Neural crest cell (in vitro differentiated cells): ENCODE measurements at places on chromosomes 12 and 14. TPM values are rescaled to one million over a fixed set of nuclear protein-coding genes. Genes with fewer than 3 reads are reported as not detected.
A peak's percentile ranks its signal among the peaks of the same experiment; 100 is the strongest.

KLRF1 gene
- not detected in 2 replicates for total RNA-seq

ZC2HC1C gene
- total RNA-seq, result 1.3 and 1.9 TPM in 2 replicates

ZDHHC22 gene
- total RNA-seq, result 5.6 and 5.9 TPM in 2 replicates

PPP2R3C gene
- 55.4 TPM in 2 replicates for total RNA-seq

GPRC5D gene
- not detected in 2 replicates for total RNA-seq

OR4E2 gene
- not detected in 2 replicates for total RNA-seq

C1S gene
- total RNA-seq, result 2.2 and 3.6 TPM in 2 replicates

CLEC1B gene
- not detected in 2 replicates for total RNA-seq

GLI1 gene
- 0.58 and 1.3 TPM in 2 replicates for total RNA-seq

DNA sequence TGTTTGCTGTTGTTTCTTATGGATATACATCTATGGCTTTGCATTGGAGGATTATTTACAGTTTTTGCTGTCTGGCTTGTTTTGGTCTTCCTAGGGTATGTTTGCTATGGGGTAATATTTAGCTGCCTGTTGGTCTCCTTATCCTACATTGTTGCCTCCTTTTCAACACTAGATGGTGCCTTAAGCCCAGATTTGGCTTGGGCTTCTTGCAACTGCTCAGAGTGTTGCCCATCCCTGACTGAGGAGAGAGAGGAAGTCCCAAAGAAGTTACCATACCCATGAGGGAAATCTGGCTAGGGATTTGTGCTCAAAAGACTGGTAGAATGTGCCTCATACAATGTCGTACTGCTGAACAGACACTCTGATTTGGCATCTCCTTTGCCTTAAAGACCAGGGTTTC is 94.6 kb upstream of the MUCL1 start:
- DNase-seq, result peak; percentile 5

DNA sequence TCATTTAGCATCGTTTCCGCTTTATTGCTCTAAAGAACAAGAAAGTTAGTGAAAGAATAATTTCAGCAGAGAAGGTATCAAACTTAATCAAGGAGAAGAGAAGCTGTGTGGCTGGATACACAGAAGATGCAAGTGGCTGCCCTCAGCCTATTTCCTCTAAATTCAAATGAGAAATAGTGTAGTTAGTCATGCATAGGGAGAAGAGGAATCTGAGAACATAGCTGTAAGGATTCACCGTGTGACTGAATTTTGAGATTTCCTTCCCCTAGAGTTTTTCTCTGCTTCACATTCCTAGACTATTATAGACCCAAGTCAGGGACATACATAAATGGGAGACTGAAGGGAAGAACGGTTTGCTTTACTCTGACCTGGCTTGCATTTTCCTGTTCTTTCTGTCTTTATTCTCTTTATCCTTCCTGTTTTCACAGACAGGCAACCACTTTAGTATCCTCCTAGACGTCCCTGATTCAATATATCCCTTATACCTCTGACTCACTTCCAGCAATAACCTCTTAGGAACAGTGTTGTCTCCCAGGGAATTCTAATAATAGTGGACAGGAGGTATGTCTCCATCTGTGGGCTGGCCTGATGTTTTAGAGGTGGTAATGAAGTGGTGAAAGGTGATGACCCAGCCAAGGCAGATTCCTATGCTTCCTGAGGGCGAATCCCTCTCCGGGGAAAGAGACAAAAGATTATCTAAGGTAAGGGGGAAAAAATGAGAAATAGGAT is 7.0 kb downstream of the RNASE10 start:
- no peak for DNase-seq

- no peak for DNase-seq
Measured at GRCh38 chr14:26856876-26857518, 259.2 kb upstream of the NOVA1 start.

DNA sequence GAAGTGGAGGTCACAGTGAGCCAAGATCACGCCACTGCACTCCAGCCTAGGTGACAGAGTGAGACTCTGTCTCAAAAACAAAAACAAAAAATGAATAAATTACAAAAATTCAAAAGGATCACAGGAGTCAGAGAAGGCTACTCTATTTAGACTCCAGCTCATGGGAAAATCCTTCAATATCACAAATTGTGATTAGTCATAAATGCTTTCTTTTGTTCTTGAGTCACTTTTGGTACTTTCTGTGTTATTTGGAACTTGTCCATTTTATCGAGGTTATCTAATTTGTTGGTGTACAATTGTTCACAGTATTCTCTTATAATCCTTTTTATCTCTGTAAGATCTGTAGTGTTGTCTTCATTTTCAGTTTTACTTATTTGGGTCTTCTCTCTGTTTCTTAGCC is 18.9 kb downstream of the ALDH2 start:
- no peak for DNase-seq

DNA sequence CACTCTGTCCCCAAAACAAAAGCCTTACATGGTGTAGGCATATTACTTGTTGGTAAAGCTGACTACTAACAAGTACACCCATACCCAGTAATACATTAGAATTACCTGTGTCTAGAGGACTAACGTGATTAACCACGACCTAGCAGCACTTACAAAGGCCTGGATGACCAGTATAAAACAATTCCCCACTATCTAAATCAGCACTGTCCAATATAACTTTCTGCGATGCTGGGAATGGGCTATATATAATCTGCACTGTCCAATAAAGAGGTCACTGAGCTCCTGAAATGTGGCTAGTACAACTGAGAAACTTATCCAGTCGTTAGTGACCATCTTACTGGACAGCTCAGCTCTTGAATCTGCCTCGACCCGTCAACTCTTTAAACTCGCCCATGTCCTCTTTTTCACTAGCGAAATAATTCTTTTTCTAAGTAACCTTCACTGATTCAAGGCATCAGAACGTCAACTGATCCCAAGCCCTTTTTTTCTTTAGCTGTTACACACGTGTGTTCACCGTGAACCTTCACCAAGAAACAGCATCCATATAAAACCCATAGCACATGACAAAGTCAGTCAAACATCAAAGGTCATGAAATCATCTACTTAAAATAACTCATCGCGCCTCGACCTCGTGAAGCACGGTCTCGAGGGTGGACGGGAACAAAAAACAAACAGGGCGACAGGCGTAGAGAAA is 905 bp upstream of the CIPC start:
- no peak for DNase-seq

GRCh38 chr14:69317102-69317755 is 57.3 kb downstream of the GALNT16 start:
- DNase-seq, result no peak

GRCh38 chr14:77105145-77105939 is 7.3 kb downstream of the CIPC start:
- DNase-seq, result no peak

DNA sequence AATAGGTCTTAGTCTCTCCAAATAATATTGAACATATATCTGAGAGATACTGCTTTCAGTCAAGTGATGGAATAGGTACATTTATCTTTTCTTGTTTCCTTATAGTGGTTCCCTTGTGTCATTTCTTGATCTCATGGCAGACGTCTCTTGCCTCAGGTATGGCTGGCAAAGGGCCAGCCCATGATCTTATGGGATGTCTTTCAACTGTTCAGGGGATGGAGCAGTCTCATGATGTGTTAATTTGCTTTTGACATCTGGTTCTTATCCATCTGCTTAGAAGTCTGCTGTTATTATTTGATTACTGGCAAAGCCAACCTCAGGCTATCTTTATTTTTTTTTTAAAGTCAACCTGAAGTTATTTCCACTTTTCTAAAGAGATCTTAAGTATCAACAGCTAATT is 262.9 kb downstream of the TMEM117 start:
- no peak for DNase-seq

DNA sequence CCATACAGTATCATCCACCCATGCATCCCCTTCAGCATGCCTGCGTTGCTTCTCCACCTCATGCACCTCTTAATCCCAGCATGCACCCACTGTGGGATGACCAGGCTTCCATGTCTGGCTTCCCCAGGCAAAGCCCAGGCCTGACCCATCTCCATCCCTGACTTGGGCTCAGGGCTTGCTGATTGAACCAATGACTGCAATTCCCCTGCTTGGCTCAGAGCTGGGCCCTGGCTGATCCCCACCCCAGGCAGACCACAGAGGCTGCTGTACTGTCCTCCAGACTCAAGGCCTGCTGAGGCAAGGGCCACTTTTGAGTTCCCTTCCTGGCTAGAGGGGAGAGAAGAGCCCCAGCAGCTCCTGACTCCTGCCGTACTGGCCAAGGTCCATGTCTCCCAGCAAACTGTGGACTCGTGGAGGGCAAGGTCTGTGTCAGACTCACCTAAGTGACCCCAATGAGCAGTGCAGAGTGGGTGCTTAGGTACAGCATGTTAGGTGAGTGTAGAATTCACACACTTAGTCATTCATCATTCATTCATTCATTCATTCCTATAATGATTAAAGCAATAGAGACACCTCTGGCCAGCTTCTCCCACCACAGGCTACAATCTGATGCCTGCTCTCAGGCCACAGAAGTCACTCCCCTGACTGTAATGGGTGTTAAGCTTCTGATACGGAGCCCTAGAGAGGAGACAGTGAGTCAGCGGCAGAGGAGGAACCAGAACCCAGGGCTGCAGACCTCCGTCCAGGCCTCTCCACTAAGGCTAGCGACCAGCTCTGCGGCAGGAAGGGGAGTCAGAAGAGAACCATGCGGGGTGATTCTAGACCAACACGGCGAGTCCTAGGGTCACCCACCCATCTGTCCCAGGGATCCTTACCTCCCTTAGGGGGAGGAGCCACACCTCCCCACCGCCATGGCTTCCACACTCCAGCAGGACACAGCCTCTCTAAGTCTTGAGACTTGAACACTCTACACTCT is 2.9 kb downstream of the BEGAIN start:
- DNase-seq, result no peak

- no peak for DNase-seq
Measured at GRCh38 chr12:61365001-61365400, 895.2 kb upstream of the USP15 start.

- DNase-seq, result no peak
Measured at GRCh38 chr14:106436310-106436905, 910.0 kb downstream of the TMEM121 start.

DNA sequence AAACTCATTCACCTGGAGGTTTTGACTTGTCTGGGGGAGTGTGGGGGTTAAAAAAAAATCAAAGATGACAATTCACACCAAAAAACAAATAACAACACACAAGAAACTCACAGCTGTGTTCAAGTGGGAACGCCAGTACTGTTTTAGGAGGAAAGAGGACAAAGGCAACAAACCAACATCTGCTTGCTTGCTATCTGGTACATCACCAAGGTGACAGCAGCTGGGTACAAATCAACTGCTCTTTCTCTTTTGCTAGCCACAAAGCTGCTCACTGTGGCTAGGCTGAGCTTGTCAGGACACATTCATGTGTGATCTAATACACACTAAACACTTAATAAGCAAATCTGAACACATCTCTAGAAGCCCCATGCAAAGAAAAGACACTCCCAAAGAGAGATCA is 128.0 kb upstream of the RAP1B start:
- no peak for DNase-seq

- no peak for DNase-seq
Measured at GRCh38 chr12:117363056-117363662, 1.7 kb upstream of the NOS1 start.

DNA sequence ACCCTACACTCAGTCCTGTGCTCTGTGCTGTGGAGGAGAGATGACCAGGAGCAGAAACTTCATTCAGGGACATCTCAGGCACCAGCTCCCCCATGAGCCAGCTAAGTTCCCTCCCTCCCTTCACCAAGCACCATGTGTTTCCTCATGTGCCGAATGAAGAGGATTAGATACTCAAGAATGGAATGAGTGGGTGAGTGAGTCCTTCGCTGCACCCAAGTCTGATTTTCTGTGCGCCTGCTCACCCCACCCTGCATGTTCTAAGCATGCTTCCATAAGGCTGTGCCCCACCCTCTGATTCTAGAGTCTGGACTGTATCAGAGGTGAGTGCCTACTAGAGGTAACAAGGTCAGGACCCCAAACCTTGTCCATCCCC is 12.1 kb downstream of the SERPINA5 start:
- DNase-seq, result no peak

GRCh38 chr14:103281496-103282231 is 52.4 kb upstream of the EIF5 start:
- DNase-seq, result peak; percentile 21

DNA sequence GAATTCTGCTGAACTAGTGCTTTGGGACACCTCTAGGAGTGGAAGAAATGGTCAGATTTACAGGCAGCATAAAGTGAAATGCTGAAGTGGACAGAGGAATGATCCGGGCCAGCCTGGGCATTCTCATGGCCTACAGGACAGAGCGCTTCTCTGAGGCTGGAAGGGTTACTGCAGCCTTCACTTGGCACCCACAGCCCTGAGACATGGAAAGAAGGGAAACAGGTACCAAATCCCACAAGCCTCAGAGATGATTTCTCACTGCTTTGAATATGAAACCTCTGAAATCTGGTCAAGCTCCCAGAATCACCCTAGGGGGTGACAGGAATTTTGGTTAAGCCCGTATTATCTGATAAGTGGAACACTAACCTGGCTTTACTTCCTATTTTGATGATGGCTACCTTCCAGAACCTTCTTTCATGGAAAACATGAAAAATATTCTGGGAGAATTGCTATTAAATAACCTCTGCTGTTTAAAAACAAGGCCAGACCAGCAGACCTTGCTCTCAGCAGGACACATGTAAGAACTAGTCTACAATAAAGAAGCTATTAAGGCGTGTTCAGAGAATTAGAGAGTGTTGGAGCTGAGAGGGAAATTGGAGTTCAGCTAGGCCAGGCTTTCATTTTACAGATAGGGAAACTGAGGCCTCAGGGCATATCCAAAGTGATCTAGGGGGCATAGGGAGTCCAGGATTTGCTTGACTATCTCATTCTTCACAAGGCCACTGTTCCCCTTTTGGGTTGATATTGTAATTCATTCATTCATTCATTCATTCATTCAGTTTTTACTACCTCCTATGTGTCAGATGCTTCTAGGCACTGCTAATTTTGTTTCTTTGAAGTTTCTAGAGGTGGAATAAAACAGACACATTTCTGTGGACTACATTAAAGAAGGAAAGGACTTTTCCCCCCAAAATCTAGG is 281.5 kb downstream of the ZFP36L1 start:
- DNase-seq, result no peak

GRCh38 chr12:51751661-51752060 is 96.9 kb downstream of the FIGNL2 start:
- DNase-seq, result no peak

GRCh38 chr14:66717561-66718140 is 209.7 kb downstream of the GPHN start:
- DNase-seq, result no peak

DNA sequence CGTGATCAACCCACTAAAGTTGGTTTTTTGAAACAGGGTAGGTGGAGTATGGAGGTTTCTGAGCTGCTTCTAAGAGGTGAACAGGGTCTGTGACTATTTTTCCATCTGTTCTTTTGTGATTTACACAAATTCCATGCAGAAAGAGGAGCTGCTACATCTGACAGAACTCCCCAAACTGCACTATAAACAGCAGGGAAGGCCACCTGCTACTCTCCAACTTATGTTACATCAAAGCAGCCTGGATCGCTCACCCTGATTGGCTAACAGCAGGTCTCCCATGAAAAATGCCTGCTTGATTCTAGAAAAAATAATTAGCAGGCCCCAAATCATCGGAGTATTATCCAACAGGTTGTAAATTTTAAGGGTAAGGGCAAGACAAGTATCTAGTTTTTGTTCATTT is 282.9 kb upstream of the FLRT2 start:
- no peak for DNase-seq

DNA sequence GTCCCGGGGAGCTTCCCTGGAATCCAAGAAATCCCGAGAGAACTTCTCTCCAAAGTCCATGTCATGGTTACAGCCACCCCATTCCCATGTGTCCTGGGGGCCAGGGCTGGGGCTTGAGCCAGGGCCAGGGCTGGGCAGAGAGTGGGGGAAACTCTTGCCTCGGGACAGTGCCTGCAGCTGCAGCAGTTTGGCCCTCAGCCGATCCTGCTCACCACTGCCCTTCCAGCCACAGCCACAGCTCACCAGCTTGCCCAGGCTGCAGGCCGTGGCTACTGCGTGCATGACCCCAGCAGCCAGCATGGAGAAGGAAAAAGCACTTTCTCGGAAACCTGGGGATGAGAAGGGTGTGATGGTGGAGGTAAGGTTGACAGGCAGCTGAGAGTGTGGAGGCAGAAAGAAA is 3.5 kb downstream of the WNT10B start:
- no peak for DNase-seq
